Stimulated activated CD4-positive, alpha-beta T cell treated with anti-CD3 and anti-CD28 coated beads, Interleukin-1b, Interleukin-23, amount 100 ng/mL, for 4 hours (primary cell): ENCODE measurements at places on chromosomes 1 and 21.

DNA sequence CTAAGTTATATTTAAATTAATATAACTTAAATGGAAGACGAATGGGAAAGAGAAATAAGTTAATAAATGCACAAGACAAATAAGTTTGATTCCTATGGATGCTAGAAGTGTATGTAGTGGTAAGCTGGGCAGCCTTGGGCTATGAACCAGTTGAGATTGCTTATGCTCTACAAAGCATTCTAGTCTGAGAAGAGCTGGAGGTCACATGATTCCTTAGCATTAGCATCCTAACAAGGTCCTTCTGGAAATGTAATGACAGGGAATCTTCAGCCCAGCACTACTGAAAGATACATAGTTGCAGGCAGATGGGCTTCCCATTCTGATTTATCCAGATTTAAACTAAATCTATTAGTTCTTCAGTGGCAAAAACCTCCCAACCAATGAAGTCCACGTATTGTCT, 102.3 kb upstream of the ESRRG start:
- no peak for DNase-seq

DNA sequence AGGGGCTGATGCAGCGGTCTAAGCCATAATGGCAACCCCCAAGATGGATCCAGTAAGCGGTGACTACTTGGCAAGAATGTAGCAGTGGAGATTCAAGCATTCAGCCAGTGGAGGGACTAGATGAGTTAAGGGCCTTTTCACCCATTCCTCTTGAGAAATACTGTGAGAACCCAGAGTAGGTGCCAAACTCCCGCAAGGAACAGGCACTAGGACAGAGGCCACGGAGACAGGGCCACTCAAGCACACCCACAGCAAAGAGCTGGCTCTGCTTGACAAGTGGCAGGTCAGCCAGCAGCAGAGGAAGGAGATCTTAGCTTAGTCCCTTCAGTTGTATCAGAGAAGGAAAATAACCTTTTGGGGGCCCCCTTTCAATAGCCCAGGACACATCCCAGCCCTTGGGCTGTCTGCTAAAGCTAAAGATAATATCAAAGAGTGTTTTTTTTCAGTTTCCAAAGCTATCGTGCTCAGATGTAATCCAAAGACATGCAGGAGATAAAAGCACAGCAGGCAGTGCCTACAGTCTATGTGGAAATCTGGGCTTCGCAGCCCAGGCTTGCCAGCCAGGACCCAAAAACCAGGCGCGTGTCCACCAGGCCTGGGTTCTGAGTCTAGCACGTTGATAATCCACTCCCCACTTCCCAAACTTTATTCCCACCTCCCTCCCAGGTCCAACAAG, 62.0 kb upstream of the GOLT1A start:
- DNase-seq, result no peak

DNA sequence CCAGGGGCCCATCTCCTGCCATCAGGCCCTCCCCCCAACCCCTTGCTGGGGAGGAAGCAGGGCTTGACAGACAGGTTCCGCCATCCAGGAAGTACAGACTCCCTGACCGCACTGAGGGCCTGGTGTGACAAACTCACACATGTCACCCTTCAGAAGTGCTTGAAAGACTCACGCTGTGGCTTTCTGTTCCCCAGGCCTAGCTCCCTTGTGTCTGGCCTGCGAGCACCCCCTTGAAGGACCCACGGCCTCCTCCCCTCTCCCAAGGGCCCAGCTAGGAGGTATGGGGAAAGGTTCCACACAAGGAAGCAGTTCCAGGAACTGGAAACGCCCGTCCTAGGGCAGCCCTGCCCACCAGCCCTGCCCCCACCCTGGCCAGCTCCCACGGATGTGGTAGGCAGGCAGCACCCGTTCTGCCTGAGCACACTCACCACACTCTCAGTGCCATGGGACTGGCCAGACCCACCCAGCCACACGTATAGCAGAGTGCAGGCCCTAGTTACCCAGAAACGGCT, 26.7 kb downstream of the SLC2A1 start:
- peak; percentile 47 for DNase-seq

GRCh38 chr1:69671363-69672010, 103.8 kb downstream of the LRRC7 start:
- DNase-seq, result no peak

DNA sequence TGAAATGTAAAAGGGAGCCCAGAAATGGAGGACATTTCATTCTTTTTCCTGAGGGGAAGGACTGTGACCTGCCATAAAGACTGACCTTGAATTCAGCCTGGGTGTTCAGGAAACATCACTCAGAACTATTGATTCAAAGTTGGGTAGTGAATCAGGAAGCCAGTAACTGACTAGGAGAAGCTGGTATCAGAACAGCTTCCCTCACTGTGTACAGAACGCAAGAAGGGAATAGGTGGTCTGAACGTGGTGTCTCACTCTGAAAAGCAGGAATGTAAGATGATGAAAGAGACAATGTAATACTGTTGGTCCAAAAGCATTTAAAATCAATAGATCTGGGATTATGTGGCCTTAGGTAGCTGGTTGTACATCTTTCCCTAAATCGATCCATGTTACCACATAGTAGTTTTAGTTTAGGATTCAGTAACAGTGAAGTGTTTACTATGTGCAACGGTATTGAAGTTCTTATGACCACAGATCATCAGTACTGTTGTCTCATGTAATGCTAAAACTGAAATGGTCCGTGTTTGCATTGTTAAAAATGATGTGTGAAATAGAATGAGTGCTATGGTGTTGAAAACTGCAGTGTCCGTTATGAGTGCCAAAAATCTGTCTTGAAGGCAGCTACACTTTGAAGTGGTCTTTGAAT, 2.9 kb downstream of the RGS2 start:
- no peak for DNase-seq

DNA sequence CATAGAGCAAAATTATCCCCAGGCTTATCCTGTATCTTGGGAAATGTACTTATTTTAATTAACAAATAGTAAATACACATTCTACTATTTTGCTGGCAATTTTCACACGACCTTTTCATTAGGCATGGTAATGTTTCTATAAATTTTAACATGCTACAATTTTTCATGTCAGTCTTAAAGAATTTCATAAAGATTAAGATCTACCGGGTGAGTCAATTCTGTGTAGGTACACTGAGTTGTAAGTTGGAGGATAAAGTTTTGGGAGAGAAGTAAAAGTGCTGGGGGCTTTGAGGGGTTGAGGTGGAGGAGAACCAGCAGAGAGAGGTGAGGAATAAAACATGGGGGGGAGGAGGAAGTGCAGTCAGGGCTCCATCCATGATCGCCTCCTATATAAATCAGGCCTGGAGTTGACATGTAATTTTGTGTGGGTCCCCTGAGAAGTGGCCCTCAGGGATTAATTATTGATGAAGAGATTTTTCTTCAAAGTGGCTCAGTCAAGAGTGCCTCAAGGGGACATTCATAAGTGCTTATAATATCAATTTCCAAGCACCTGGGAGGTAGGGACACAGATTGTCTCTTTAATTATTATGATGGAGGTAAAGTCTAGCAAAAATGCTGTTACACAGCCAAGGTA, 7.2 kb downstream of the DPYD start:
- no peak for DNase-seq

- no peak for DNase-seq
Observed at GRCh38 chr1:243595527-243596210, 254.4 kb downstream of the AKT3 start.

DNA sequence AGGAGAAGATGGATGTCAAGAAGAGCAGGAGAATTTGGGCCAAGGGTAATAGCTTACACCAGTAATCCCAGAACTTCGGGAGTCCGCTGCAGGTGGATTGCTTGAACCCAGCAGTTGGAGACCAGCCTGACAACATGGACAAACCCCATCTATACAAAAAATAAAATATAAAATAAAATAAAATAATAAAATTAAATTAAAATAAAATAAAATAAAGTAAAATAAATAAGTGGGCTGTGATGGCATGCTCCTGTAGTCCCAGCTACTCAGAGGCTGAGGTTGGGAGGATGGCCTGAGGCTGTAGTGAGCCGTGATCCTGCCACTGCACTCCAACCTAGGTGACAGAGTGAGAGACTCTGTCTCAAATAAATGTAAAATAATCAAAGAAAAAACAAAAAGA, 1946.7 kb downstream of the MRPL39 start:
- DNase-seq, result no peak

- no peak for DNase-seq
Observed at GRCh38 chr1:109400035-109400655, 2.4 kb upstream of the SORT1 start.

GRCh38 chr1:78255383-78255782, 209.6 kb downstream of the GIPC2 start:
- no peak for DNase-seq

DNA sequence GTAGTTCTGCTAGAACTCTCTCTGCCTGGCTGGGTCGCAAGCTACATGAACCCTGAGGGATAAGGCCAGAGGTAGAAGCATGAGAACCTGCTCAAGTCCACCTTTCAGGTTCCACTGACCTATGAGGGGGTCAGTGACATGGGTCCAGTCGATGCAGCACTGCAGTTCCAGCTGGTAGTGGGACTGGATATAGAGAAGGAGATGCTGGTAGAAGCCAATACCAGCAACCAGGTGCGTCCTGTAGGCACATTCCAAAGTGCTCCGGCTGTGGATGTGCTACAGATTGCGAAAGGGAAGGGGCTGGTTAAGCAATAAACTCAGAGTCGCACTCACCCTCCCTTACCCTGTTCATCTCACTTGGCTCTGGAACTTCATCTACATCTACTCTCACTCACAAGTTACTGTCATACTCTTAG, 5.7 kb downstream of the SMG5 start:
- no peak for DNase-seq

- DNase-seq, result no peak
Observed at GRCh38 chr1:107810291-107810951, 154.6 kb downstream of the VAV3 start.

DNA sequence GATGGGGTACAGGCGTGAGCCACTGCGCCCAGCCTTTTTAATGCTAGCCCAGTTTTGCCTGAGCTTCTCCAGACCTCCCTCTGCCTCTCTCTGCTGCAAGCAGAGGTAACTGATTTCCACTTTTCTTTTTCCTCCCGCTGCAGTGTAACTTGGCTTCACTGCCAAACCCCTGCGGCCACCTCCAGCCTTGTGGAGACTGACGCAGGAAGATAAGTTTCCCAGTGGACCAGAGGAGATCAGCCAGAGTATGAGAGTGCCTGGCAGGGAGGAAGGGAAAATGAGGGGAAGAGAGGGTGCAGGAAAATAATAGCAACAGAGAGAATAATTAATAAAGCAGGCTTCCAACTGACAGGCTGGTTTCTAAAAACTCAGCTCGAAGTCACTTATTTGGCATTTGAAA, 143.7 kb downstream of the PCNX2 start:
- no peak for DNase-seq

DNA sequence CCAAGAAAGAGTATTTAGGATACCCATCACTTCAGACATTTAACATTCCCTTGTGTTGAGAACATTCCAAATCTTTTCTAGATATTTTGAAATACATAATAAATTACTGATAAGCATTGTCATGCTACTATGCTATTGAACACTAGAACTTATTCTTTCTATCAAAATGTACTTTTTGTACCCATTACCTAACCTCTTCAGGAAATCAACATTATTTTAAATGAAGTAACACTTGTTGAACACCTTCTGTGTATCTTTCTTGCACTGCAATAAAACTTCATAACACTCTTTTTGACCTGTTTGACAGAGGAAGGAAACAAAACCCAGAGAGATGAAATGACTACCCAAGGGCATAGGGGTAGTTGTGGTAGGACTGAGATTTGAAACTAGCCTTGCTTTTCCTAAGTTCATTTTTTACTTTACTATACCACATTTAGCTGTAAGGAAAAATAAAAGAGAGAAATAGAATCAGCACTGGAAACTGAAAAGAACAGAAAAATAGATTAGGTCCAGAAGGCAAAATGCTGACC, 99.4 kb downstream of the UCHL5 start:
- DNase-seq, result no peak

- no peak for DNase-seq
Observed at GRCh38 chr1:84425150-84425896, 27.0 kb downstream of the DNASE2B start.

GRCh38 chr1:77639557-77640069, 42.8 kb downstream of the ZZZ3 start:
- DNase-seq, result no peak
